ENCODE measurements at places on chromosomes 5 and 9. TPM values are rescaled to one million over a fixed set of nuclear protein-coding genes. Genes with fewer than 3 reads are reported as not detected.

DNA sequence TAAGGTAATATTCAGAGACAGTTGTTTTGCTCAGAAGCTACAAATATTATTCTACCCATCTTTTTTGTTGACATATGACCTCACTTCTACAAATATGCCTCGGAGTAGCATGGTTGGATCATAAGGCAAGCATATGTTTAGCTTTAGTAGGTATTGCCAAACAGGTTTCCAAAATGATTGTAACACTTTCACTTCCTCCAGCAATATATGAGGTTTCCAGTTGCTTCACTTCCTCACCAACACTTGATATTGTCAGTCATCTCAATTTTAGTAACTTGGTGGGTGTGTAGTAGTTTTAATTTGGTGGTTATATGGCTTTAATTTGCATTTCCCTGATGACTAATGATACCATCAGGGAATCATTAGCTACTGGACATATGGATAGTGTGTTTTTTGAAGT lies 46.7 kb downstream of the TNFSF8 start:
- no peak for DNase-seq

DNA sequence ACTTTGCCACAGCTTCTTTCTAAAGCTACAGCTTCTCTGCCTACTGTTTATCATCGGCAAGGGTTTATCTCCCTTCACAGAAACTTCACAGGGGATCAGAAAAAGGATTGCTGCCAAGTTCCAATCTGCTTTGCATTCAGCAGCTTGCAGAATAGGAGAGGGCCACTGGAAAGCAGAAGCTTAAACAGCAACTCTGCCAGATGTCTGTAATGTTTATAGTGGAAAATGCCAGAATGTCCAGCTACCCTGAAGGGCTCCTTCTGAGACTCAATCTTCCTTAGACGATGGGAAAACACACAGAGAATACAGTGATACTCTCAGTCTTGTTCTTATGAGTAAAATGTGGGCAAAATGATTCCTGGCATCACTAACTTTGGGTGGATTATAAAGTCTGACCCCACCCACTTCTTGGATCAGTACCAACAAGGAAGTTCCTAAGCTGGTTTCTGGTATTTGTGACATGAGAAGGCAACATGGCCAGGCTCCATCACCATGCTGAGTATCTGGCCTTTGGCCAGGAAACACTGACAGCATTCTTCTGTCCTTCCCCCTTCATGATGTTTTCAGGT lies 19.0 kb downstream of the STOM start:
- DNase-seq: peak; percentile 94

GRCh38 chr9:121373011-121373729 lies 3.1 kb upstream of the STOM start:
- DNase-seq: no peak

DNA sequence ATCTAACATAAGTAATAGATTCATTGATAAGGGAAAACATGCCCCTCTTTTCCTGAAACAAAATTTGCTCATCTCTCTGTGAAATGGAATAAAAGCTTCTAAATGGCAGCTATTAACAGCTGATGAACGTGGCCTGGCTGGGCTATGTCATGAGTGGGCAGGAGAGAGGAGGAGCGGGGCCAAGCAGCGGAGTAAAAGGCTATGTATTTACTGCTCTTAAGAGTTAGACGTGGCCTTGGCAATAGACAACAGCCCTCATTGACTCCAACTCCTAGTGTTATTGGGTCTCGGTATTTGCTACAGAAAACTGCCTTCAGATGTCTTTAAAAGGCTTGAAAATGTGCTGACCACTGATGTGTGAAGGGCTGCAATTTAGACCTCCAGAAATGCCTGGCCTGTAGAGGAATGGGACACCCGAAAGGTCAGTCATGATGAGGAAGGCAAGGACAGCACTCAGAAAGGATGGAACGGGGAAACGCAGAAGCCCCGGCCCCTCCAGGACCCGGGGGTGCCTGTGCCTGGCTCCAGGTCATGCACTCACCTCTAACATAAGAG lies 116.8 kb downstream of the PDZD2 start:
- no peak for DNase-seq

The TMEM174 gene
- polyA plus RNA-seq: not detected

DNA sequence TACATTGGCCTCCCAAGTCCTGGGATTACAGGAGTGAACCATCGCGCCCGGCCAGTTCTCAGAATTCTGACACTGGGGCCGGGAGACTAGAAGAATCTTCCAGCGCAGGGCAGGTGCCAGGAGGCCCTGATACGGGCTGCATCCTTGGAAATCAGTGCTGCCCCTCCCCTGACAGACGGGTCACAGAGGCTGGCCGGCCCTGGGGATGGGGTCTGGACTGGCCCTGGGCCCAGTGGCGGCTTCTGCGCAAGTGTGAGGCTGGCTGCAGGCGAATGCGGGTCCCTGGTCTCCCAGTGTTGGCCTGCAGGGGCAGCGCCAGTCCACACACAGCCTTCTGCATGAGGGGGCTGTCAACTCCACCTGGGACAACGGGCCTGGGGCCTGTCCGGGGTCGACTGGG lies 831 bp upstream of the TBC1D9B start:
- no peak for DNase-seq

The ZNF354C gene
- polyA plus RNA-seq: 1.8 TPM

- peak; percentile 17 for DNase-seq
Measured at GRCh38 chr5:166962461-166962860, 1329.0 kb upstream of the WWC1 start.

- DNase-seq: no peak
Measured at GRCh38 chr9:122402874-122403273, 32.0 kb downstream of the PTGS1 start.

The ZNF658 gene
- 0.59 TPM for polyA plus RNA-seq

GRCh38 chr5:35963381-35963843 lies 25.0 kb upstream of the CAPSL start:
- no peak for DNase-seq

The BNIP1 gene
- polyA plus RNA-seq: 18.4 TPM

The COL15A1 gene
- polyA plus RNA-seq: 1.1 TPM

GRCh38 chr5:154523709-154524108 lies 45.7 kb upstream of the HAND1 start:
- DNase-seq: no peak

GRCh38 chr9:128113526-128114325 lies 13.8 kb downstream of the PTGES2 start:
- DNase-seq: no peak

- DNase-seq: no peak
Measured at GRCh38 chr5:41109186-41109585, 38.0 kb upstream of the MROH2B start.

DNA sequence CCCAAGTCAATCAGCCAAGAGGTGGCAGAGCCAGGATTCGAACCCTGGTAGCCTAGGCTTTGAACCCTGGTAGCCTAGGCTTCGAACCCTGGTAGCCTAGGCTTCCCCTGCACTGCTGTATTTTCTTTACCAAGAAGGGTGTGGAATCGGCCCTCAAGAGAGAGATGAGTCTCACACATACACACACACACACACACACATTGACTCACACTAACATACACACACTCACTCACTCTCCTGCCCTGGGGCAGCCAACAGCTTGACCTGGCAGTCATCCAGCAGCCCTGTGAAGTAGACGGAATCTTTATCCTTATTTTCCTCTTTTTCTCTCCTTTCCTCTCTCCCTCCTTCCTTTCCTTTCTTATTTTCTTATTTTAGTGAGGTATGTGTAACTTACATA lies 55.4 kb upstream of the RPL26L1 start:
- DNase-seq: no peak

The PCDHB12 gene
- polyA plus RNA-seq: 0.98 TPM

GRCh38 chr9:121720311-121721057 lies 69.0 kb downstream of the DAB2IP start:
- no peak for DNase-seq

DNA sequence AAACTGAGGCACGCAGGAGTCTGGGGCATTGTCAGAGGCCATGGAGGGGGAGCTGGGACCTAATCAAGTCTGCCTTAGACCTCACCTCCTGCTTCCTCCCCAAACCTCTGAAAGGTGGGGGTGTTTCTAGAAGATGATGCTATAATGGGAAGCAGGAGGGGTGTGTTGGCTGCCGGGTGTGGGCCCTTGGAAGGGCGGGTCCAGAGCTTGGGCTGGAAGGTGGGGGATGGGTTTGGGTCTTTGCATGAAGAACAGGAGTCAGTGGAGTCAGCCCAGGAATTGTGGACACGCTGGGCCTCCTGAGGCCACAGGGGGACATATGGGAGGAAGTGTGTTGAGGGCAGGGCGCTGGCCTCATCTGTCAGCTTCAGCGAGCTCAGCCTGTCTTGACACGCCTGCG lies 101.0 kb upstream of the FCN2 start:
- DNase-seq: no peak

The BTNL8 gene
- 0.42 TPM for polyA plus RNA-seq

DNA sequence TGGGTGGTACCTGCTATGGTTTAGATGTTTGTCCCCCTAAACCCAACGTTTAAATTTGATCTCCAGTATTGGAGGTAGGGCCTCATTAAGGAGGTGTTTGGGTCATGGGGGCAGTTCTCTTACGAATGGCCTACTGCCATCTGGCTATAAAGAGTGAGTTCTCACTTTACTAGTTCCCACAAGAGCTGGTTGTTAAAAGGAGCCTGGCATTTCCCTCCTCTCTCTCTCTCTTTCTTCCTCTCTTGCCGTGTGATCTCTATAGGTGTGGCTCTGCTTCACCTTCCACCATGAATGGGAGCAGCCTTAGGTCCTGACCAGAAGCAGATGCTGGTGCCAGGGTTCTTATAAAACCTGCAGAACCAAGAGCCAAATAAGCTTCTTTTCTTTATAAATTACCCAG lies 193.2 kb upstream of the CDH6 start:
- no peak for DNase-seq

The PLPP7 gene
- polyA plus RNA-seq: 8.3 TPM

- no peak for DNase-seq
Measured at GRCh38 chr9:96553070-96553469, 66.6 kb downstream of the CDC14B start.

GRCh38 chr9:98555651-98556465 lies 152.9 kb downstream of the GABBR2 start:
- no peak for DNase-seq

The SOHLH1 gene
- 3.9 TPM for polyA plus RNA-seq

GRCh38 chr5:6900247-6901227 lies 187.3 kb downstream of the TENT4A start:
- peak; percentile 42 for DNase-seq

- no peak for DNase-seq
Measured at GRCh38 chr5:10635867-10636350, 72.0 kb downstream of the ANKRD33B start.

GRCh38 chr9:116377179-116377798 lies 223.7 kb downstream of the PAPPA start:
- no peak for DNase-seq

- DNase-seq: no peak
Measured at GRCh38 chr9:111559000-111559610, 34.1 kb downstream of the ZNF483 start.

The PLAC8L1 gene
- polyA plus RNA-seq: not detected

GRCh38 chr9:91162784-91163443 lies 198.8 kb downstream of the AUH start:
- no peak for DNase-seq

DNA sequence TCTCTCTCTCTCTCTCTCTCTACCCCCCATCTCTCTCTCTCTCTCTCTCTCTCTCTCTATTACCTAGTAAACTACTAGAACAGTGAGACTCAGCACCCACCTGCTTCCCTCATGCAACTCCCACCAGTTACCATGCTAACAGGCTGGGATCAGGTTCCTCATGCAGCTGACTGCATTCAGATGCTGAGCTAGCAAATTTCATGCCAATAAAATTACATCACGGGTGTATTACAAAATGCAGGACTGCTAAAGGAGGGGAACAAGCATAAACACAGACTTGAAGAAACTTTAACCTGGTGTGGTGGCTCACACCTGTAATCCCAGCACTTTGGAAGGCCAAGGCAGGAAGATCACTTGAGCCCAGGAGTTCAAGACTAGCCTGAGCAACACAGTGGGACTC lies 76.0 kb downstream of the CEMIP2 start:
- no peak for DNase-seq

DNA sequence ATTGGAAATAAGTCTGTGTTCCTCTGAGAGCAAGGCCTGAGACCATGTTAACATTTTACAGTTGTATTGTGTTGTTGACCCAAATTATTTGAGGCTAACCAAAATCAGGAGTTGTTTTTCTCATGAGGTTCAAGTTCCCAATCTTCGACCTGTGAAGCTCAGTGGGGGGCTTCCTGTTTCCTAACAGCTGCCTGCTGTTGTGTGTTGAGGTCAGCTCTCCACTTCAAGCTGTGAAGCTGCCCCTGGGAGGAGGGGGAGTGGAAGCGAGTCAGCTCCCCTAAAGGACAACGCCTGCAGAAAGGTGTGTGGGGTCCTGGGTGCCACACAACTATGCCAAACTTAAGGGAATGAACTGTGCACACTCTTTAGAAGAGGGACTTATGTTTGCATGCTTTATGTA lies 295.5 kb downstream of the IRX1 start:
- no peak for DNase-seq

DNA sequence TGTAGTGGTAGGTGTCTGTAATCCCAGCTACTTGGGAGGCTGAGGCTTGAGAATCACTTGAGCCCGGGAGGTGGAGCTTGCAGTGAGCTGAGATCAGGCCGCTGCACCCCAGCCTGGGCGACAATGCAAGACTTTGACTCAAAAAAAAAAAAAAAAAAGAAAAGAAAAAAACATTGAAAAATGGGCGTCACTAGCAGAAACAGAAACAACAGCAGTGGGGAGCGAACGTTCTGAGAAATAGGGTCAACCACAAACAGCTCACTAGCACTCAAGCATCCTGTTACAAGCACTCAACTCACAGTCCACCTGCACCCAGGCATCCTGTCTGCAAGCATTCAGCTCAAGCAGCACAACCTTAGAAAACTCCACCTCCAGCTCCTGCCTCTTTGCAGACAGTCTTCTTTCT lies 17.2 kb downstream of the TRIM14 start:
- DNase-seq: no peak

- DNase-seq: peak; percentile 83
Measured at GRCh38 chr5:119411361-119412278, 40.7 kb upstream of the HSD17B4 start.

The ZFP2 gene
- polyA plus RNA-seq: 0.95 TPM

The SPAG8 gene
- 3.3 TPM for polyA plus RNA-seq

The CCL28 gene
- polyA plus RNA-seq: 0.64 TPM

The FOXD4L3 gene
- not detected for polyA plus RNA-seq

GRCh38 chr9:21579247-21579671 lies 97.1 kb upstream of the IFNE start:
- DNase-seq: no peak

DNA sequence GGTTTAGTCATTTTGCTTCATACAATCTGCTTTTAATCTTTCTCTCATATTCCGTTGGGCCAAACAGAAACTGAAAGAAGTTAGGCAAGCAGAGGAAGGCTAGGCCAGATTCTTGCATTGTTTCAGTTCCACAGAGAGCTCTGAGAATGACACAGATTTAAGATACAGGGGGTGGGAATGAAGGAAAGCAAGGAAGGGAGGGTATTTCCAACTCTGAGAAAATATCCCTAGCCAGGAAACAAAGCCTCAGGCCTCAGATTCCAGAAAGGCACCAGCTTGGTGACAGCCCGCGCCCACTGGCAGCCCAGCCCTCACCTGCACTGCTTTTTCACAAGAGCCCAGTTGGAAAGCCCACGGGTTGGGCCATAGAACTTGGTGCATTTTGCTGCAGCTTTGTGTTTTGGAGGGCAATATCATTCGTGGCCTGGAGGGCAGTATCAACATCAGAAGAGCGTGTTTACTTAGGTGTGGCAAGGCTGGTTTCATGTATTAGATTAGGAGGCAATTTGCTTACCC lies 63.5 kb downstream of the ENC1 start:
- no peak for DNase-seq

- peak; percentile 57 for DNase-seq
Measured at GRCh38 chr9:98998441-98999151, 54.9 kb downstream of the COL15A1 start.

GRCh38 chr9:113380869-113381378 lies 4.1 kb upstream of the HDHD3 start:
- DNase-seq: no peak

Measured in brain (organoid and tissue), 16 donors.